Activated CD8-positive, alpha-beta memory T cell treated with anti-CD3 and anti-CD28 coated beads, Interleukin-2, amount 50 U/mL, for 48 hours (primary cell): ENCODE measurements at places on chromosomes 16 and 17.

DNA sequence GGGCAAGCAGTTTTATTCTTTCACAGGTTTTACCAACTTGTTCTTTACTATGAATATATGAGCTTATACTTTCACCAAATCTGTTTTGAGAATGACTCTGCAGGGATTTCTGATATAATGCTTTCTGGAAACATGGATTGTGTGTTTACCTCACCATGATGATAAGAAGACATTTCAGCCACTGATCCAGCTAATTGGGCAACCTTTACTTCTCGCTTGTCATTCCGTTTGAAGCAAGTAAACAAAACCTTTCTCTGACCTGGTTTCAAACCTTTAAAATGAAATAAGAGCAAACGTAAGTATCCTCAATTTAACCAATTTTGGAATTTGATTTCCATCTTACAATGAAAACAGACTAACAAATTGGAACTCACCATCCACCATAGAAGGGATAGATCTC lies 13.7 kb downstream of the TOP2A start:
- no peak for DNase-seq

GRCh38 chr17:48513666-48514455 lies 16.9 kb downstream of the HOXB1 start:
- DNase-seq = no peak

GRCh38 chr16:84764970-84765369 lies 54.8 kb upstream of the CRISPLD2 start:
- DNase-seq = no peak

- no peak for DNase-seq
Measured at GRCh38 chr16:52499060-52499440, 47.9 kb downstream of the TOX3 start.

- DNase-seq = no peak
Measured at GRCh38 chr17:62700964-62701705, 73.7 kb downstream of the MRC2 start.

- no peak for DNase-seq
Measured at GRCh38 chr17:51034800-51035199, 85.9 kb downstream of the SPAG9 start.

DNA sequence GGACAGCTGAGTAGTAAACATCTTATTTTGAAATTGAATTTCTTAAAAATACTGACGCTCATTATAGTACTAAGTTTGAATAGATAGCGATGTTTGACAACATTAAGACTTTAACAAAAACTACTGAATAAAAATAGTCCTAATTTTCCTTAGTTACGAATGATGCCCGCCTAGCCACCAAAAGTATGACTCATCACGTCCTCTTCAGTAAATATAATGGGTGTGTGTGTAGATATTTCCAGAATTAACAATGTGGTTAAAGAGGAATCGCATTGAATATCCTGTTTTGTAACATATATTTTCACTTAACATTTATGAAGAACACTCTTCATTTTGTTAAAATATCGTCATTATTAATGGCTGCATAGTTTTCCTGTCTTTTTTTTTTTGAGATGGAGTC lies 187.6 kb downstream of the MYO1D start:
- no peak for DNase-seq

GRCh38 chr16:57761301-57761700 lies 25.7 kb downstream of the KATNB1 start:
- no peak for DNase-seq
